ENCODE measurements at places on chromosomes 11 and 22. TPM values are rescaled to one million over a fixed set of nuclear protein-coding genes. Genes with fewer than 3 reads are reported as not detected.

DNA sequence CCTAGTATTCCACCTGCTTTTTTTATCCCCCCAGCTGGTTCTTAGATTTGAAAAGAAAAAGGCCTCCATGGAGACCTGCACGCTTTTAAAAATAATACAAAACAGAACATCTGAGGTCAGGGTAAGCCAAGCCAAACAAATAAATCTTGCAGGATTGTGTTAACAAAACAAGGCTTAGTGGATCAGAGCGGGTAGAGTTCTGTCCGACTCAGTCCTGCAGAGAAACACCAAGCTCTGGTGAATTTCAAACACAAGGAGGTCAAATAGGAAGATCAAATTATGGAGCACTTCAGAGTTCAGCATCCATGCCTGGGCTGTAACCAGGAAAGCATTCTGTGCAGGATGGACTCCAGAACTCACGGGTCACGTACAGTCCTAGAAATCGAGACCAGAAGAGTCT, 86.9 kb downstream of the SYN3 start:
- no peak for DNase-seq

YPEL4 gene
- polyA plus RNA-seq = 0.26 TPM

SLC22A6 gene
- polyA plus RNA-seq = not detected

DNA sequence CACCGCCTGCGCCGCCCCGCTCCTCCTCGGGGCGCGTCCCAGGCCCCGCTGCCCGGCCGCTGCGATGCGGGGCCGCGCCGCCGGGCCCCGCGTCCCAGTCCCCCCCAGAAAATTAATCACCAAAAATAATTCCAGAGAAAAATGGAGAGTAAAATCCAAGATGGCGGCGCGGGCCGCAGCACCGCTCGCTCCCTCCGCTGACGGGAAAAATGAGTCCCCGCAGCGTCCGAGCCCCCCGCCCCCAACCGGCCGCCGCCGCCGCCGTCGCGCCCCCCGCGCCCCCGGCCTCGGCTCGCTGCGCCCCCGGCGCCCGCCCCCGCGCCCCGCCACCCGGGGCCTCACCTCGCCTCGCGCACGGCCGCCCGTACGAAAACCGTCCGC, at the start of gene KMT5B:
Gene KMT5B, minus strand, starts transcription at position 162 of the 381 bp plus-strand sequence. CDS start 23,220 bp downstream, outside the sequence.
- no peak for DNase-seq

GRCh38 chr11:33616552-33616951, 84.1 kb downstream of the C11orf91 start:
- no peak for DNase-seq

DNA sequence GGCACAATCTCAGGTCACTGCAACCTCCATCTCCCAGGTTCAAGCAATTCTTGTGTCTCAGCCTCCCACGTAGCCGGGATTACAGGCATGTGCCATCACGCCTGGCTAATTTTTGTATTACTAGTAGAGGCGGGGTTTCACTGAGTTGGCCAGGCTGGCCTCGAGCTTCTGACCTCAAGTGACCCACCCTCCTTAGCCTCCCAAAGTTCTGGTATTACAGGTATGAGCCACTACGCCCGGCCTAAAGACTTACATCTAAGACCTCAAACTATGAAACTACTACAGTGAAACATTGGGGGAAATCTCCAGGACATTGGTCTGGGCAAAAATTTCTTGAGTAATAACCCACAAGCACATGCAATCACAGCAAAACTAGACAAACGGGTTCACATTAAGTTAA, 13.8 kb upstream of the FAM181B start:
- no peak for DNase-seq

MAPK11 gene
- 11.2 TPM for polyA plus RNA-seq

- DNase-seq = no peak
These were observed 1418.2 kb downstream of the TBC1D22A start for GRCh38 chr22:48180631-48181030.

DNA sequence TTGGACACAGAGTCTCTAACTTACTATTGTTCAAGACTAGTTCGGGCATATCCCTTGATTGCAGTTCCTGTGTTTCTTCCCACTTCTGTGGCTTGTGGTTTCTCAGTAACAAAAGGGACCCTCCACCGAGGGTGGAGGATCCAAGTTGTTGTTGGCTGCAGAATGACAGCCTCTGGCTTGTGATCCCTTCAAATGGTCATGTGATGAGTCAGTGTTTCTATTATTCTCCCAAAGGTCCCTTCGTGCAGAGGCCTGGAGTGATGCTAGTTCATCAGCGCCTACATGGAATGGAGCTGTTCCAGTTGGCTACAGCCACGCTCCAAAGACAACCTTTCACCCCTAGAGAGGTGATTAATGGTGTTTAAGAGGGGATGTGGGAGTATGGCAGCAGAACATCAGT, 2.6 kb upstream of the VWCE start:
- peak; percentile 75 for DNase-seq

- DNase-seq = no peak
These were observed 82.2 kb downstream of the FAM83F start for GRCh38 chr22:40076702-40077645.

- no peak for DNase-seq
These were observed 3.4 kb downstream of the SIK2 start for GRCh38 chr11:111605681-111606080.

GRCh38 chr11:68200639-68201038, 12.5 kb downstream of the KMT5B start:
- DNase-seq = peak; percentile 39

GRCh38 chr11:35511666-35512065, 13.8 kb downstream of the PAMR1 start:
- peak; percentile 70 for DNase-seq
